ENCODE measurements at places on chromosomes 11 and 22.
A peak's percentile ranks its signal among the peaks of the same experiment; 100 is the strongest.

- DNase-seq, result peak; percentile 80
These were observed 356.3 kb upstream of the ISX start for GRCh38 chr22:34709641-34710040.

DNA sequence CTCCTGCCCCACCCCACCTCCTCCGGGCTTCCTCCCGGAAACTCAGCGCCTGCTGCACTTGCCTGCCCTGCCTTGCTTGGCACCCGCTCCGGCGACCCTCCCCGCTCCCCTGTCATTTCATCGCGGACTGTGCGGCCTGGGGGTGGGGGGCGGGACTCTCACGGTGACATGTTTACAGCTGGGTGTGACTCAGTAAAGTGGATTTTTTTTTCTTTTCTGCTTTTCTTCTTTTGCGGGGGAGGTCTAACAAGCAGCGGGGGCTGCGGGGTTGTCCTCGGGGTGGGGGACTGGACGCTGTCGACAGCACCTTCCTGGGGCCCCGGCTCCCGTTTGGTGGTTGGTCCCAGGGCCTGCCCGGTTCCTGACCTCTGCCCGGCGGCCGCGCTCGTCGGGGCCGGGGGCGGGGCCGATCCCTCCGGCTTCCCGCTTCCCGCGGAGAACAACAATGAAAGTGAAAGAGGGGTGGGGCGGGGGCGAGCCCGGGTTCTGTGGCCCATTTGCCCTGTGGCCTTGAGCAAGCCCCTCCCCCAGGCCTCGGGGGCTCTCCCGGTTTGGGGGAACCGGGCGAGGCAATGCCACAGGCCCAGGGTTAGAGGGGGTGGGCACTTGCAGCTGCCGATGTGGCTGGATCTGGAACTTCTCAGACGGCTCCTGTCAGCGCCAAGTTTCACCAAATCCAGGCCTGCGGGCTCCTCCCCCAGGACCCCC, 975 bp upstream of the MDK start:
- peak; percentile 77 for DNase-seq

DNA sequence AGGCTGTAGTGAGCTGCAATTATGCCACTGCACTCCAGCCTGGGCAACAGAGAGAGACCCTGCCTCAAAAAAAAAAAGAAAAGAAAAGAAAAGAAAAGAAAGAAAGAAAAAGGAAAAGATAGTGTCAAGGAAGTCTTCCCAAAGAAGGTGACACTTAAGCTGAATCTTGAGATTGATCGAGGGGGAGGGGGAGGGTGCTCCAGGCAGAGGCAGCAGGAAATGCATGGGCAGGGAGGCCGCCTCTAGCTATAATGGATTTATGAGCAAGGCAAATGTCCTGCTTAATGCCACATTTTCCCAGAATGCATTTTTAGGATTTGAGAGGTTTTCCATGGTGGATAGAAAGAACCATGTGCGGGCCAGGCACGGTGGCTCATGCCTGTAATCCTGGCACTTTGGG, 13.8 kb upstream of the DDB2 start:
- no peak for DNase-seq

- no peak for DNase-seq
These were observed 884 bp downstream of the IL10RA start for GRCh38 chr11:117986981-117987574.

DNA sequence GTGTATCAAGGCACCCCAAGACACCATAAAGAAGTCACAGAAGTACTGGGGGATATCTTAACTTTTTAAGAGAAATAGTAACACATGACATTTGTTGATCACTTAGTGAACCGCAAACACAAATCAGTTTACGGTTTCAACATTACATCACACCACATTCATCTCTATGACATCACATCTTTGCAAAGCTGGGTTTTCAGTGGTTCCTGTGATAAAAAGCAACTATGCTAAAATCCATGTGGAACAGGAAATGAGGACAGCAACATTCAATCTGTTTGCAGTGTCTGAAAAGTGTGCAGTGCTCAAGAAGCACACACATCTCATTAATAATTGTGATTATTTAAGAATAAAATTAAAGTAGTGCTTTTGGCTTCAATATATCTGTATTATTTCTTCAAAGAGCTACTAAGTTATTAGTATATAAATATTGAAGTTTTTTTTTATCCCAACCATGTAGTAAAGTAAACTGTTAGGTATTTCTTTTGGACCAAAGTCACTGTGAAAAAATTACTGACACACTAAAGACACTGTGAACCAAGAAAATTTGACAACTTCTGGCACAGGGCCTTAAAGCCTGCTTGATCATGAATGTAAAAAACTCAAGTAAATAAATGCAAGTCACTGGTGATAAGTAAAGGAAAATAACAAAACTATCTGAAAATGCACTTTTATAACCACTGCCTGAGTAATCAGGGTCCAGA, 156.0 kb upstream of the SOX6 start:
- no peak for DNase-seq

DNA sequence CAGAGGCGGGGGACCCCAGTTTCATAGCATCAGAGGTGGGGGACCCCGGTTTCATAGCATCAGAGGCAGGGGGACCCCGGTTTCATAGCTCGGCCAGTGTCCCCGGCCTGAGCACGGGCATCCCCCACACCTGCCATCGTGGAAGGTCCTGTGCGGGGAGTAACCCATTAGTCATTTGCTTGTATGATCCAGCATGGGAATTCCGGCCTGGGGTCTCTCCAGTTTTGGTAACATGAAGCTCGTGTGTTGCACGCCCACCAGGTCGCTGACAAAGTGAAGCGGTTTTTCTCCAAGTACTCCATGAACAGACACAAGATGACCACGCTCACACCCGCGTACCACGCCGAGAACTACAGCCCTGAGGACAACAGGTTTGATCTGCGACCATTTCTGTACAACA, 29.0 kb upstream of the KRTAP5-7 start:
- no peak for DNase-seq

- no peak for DNase-seq
These were observed 97.5 kb downstream of the TSPAN18 start for GRCh38 chr11:44824300-44824704.
